ENCODE measurements at places on chromosomes 7 and 10.
A peak's percentile ranks its signal among the peaks of the same experiment; 100 is the strongest.

DNA sequence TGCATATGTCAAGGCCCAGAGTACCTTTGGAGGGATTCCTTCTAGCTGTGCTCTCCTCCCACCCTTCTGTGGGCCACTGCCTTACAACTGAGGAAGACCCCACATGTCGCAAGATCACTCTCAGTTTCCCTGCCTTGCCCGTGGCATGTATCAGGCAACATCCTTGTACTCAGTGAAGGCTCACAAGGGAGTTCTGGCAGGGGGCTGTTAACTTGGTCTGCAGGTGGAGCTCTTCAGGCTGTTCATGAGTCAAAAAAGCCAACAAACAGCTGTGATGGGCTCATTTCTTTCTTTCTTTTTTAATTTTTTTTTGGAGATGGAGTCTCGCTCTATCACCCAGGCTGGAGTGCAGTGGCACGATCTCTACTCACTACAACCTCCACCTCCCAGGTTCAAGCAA is 513.0 kb upstream of the ANKRD30A start:
- H3K27ac ChIP-seq = no peak overlapping the region
- H3K4me1 ChIP-seq = no peaks in the 10 kb centered on the region
- H3K36me3 ChIP-seq = no peaks in the 10 kb centered on the region
- DNase-seq = no peak
- H3K27me3 ChIP-seq = no peaks in the 10 kb centered on the region

DNA sequence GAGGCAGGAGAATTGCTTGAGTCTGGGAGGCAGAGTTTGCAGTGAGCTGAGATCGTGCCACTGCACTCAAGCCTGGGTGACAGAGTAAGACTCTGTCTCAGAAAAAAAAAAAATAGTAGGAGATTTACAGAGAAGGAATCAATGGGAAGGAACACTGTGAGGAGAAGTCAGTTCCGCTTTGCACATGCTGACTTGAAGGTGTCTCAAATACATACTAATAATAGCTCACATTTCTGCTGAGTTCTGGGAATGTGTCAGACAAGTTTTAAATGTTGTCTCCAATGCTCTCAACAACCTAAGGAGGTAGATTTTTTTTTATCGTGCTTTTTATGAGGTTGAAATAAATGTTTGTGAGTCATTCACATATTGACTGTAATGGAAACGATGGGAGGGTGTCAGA is 654.9 kb upstream of the CELF2 start:
- no peak for DNase-seq
- H3K4me3 ChIP-seq = no peak overlapping the region
- no peaks in the 10 kb centered on the region for H3K27me3 ChIP-seq
- H3K36me3 ChIP-seq = no peaks in the 10 kb centered on the region
- no peaks in the 10 kb centered on the region for H3K4me1 ChIP-seq
- no peak overlapping the region for H3K27ac ChIP-seq

- H3K36me3 ChIP-seq = no peaks in the 10 kb centered on the region
- DNase-seq = no peak
- H3K27ac ChIP-seq = no peak overlapping the region
- H3K4me3 ChIP-seq = no peak overlapping the region
- H3K27me3 ChIP-seq = peaks cover 13% of the 10 kb centered on the region
These were observed 95.7 kb upstream of the PALS2 start for GRCh38 chr7:24477398-24478136.

- H3K27me3 ChIP-seq = peaks cover 19% of the 10 kb centered on the region
- H3K36me3 ChIP-seq = no peaks in the 10 kb centered on the region
- no peak for DNase-seq
- peaks cover 15% of the 10 kb centered on the region for H3K4me1 ChIP-seq
These were observed 52.5 kb upstream of the NPY start for GRCh38 chr7:24231493-24231892.

DNA sequence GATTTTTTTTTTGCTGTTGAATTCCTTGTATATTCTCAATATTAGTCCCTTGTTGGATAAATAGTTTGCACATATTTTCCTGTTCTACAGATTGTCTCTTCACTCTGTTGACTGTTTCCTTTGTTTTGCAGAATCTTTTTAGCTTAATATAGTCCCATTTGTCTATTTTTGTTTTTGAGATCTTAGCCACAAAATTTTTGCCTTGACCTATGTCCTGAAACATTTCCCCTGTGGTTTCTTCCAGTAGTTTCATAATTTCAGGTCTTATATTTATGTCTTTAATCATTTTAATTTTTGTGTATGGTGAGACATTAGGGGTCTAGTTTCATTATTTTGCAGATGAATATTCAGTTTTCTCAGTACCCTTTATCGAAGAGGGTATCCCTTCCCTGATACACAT is 92.7 kb downstream of the LANCL2 start:
- H3K4me1 ChIP-seq = peaks cover 20% of the 10 kb centered on the region
- no peak overlapping the region for H3K27ac ChIP-seq
- peaks cover 19% of the 10 kb centered on the region for H3K36me3 ChIP-seq
- no peak overlapping the region for H3K4me3 ChIP-seq
- H3K27me3 ChIP-seq = no peaks in the 10 kb centered on the region

GRCh38 chr10:109624939-109625338 is 298.4 kb downstream of the XPNPEP1 start:
- H3K36me3 ChIP-seq = no peaks in the 10 kb centered on the region
- no peak for DNase-seq
- H3K4me1 ChIP-seq = no peaks in the 10 kb centered on the region

DNA sequence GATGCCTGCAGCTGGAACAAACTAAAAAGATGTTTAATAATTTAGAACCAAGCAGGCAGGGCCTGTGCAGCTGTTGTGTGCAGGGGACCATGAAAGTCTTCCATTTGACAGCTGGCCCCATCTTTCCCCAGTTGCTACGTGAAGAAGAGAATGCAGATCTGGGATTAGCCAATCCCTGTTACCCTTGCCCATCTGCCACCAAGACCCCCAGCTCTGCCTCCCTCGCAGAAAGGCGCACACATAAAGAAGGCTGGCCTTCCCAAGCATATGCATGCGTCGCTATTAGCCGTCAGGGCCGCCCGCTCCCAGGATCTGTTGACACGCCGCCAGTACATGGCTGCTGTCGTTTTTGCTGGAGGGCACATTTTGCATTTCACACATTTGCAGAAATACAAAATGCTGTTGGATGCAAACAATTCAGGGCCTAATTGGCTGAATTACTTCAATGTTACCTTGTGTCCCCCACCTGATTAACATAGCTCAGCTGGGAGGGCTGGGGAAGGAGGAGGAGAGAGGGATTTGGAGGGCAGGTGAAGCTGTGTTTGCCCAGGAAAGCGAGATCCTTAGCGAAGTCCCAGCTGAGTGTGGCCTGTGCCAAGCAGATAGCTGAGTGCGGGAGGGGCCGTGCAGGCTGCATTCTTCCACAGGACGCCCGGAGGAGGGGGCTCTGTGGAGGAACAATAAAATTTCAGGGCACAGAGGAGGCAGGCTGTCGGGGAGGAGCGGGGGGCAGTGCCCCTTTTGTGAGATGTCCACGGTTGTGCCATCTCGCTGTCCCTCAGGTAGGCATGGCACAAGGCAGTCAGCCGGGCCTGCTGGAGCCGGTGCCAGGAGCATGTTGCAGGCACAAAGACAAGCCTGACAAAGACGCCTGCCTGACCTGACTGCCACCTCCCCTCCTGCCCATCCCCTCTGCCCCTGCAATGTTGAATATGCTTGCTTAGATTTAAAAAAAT is 443.0 kb upstream of the MKI67 start:
- H3K36me3 ChIP-seq = no peaks in the 10 kb centered on the region
- DNase-seq = no peak
- H3K4me1 ChIP-seq = no peaks in the 10 kb centered on the region
- no peak overlapping the region for H3K4me3 ChIP-seq
- H3K27me3 ChIP-seq = no peaks in the 10 kb centered on the region

DNA sequence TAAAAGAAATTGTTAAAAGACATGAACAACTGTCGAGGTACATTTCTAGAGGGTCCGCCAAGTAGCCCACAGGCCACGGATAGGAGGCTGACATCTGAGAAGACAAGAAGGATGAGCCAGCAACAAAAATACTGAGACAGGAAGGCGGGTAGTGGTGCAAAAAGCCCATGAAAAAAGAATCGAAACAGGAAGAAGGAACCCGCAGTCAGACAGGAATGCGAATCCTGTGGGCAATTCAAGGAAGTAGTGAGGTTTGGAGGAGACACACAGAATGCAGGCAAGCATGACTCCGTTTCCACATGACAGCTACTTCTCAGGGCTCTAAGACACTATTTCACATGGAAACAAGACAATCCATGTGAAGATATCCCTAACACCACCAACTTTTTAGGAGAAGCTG is 125.2 kb downstream of the DOCK4 start:
- H3K4me3 ChIP-seq = no peak overlapping the region
- no peak for DNase-seq
- no peaks in the 10 kb centered on the region for H3K36me3 ChIP-seq

DNA sequence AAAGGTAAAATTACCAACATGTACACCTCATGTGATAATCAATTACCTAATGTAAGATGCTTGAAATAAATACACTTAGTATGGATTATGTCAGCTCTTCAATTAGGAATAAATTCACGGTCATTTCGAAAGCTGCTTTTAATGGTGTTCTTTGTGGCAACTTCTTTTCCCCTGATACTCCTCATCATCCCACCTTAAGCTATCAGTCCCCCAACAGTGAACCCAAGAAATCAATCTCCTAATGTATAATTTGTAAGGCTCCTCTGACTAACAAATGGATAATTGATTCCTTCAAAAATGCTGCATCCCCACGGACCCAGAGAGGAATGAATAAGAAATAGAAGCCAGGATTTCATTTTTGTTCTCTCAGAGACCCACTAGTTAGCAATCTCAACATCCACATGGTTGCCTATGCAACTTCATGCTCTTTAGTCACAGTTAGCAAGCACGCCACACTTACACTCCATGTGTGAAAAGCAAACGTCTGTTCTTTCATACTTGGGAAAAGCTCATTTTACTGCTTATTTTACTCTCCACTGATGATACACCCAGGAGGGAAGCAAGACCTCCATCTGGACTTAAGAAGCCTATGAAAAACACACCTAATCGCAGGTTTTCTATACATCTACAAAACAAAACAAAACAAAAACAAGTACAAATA is 70.1 kb downstream of the VPS41 start:
- no peak overlapping the region for H3K4me3 ChIP-seq
- DNase-seq = no peak
- H3K36me3 ChIP-seq = peaks cover 4% of the 10 kb centered on the region
- no peak overlapping the region for H3K27ac ChIP-seq
- no peaks in the 10 kb centered on the region for H3K4me1 ChIP-seq

DNA sequence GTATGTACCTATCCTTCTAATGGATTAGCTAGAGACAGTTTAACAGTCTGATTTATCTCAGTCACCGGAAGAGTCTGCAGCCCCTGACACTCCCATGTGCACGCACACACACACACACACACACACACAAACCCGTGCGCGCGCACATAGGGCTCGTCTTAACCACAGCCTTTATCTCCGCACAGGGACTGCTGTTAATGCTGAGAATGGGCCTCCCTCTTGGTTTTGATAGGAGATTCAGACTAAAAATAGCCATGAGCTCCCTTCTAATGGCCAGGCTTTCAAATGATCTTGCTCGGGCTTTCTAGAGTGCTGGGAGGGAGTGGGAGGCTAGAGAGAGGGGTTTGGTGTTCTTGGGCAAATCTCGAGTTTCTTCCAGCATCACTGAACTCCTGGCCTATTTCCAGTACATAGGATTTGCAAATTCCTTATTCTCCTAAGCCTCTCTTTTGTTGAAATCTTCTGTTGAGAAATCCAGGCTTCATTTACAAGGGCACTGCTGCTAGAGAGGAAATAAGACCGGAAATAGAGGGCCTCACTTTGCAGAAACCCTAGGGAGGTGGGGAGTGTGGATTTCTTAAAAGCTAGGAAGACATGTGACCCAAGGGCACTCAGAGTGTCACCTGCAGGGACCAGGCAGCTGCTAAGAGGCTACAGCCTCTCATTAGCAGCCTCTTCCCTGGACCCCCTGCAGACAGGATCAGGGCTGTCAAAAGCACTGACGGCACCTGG is 2.4 kb downstream of the TMEM72 start:
- peaks cover 8% of the 10 kb centered on the region for H3K27me3 ChIP-seq
- peak overlapping the region; percentile 15 for H3K4me3 ChIP-seq
- DNase-seq = peak; percentile 38
- H3K27ac ChIP-seq = peak overlapping the region; percentile 84
- H3K4me1 ChIP-seq = peaks cover 16% of the 10 kb centered on the region
- H3K36me3 ChIP-seq = peaks cover 2% of the 10 kb centered on the region

- H3K27me3 ChIP-seq = peaks cover 5% of the 10 kb centered on the region
- no peak overlapping the region for H3K27ac ChIP-seq
- no peak overlapping the region for H3K4me3 ChIP-seq
- H3K36me3 ChIP-seq = peaks cover 6% of the 10 kb centered on the region
- no peak for DNase-seq
These were observed 30.7 kb upstream of the ELOVL3 start for GRCh38 chr10:102195296-102195870.

GRCh38 chr10:63574011-63574410 is 52.8 kb downstream of the REEP3 start:
- H3K27me3 ChIP-seq = no peaks in the 10 kb centered on the region
- DNase-seq = no peak
- H3K4me3 ChIP-seq = no peak overlapping the region
- H3K36me3 ChIP-seq = peaks cover 24% of the 10 kb centered on the region
- H3K27ac ChIP-seq = no peak overlapping the region

GRCh38 chr7:105839266-105839665 is 37.1 kb downstream of the ATXN7L1 start:
- no peaks in the 10 kb centered on the region for H3K27me3 ChIP-seq

GRCh38 chr10:124037784-124038183 is 55.6 kb downstream of the CHST15 start:
- H3K4me1 ChIP-seq = peaks cover 22% of the 10 kb centered on the region
- H3K27ac ChIP-seq = no peak overlapping the region
- DNase-seq = no peak
- H3K4me3 ChIP-seq = no peak overlapping the region

DNA sequence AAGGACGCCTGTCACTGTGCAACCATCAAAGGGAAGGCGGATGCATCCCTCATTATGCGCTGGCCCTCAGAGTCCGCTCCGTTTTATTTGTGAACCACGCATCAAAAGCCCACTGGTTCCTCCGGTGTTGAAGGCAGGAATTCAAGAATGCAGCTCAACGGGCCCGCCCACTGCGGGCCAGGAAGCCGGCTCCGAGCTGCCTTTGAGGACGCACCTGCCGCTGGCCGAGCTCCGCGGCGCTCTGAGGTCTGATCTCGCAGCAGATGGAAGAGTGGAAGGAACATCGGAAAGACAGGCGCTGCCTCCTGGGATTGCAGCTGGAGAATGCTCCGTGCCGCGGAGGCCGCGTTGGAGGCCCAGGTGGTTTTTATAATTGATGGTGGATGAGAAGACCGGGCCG is 56.9 kb upstream of the ADGRA1 start:
- H3K4me1 ChIP-seq = no peaks in the 10 kb centered on the region
- H3K27me3 ChIP-seq = no peaks in the 10 kb centered on the region
- DNase-seq = no peak
- no peak overlapping the region for H3K4me3 ChIP-seq
- H3K27ac ChIP-seq = no peak overlapping the region

GRCh38 chr7:158452331-158452730 is 135.3 kb downstream of the PTPRN2 start:
- DNase-seq = no peak
- H3K4me1 ChIP-seq = no peaks in the 10 kb centered on the region
- no peaks in the 10 kb centered on the region for H3K27me3 ChIP-seq
- no peaks in the 10 kb centered on the region for H3K36me3 ChIP-seq
- H3K4me3 ChIP-seq = no peak overlapping the region

GRCh38 chr10:54470324-54470631 is 330.8 kb downstream of the PCDH15 start:
- H3K36me3 ChIP-seq = no peaks in the 10 kb centered on the region
- no peak overlapping the region for H3K4me3 ChIP-seq
- DNase-seq = no peak
- H3K27ac ChIP-seq = no peak overlapping the region
- H3K4me1 ChIP-seq = no peaks in the 10 kb centered on the region

- H3K27ac ChIP-seq = no peak overlapping the region
- H3K36me3 ChIP-seq = no peaks in the 10 kb centered on the region
- no peak overlapping the region for H3K4me3 ChIP-seq
- no peaks in the 10 kb centered on the region for H3K4me1 ChIP-seq
- no peaks in the 10 kb centered on the region for H3K27me3 ChIP-seq
- DNase-seq = no peak
These were observed 46.8 kb downstream of the ADAM12 start for GRCh38 chr10:126341491-126341890.
